ENCODE measurements at places on chromosomes 16 and 17. TPM values are rescaled to one million over a fixed set of nuclear protein-coding genes. Genes with fewer than 3 reads are reported as not detected.

EFNB3 gene
- 0.97 TPM for total RNA-seq

- DNase-seq: no peak
Measured at GRCh38 chr16:87323727-87324410, 6.7 kb upstream of the C16orf95 start.

CCDC144A gene
- total RNA-seq: 3.0 TPM

GRCh38 chr17:77071925-77072490 lies 68.8 kb upstream of the SEC14L1 start:
- no peak for DNase-seq
